ENCODE measurements at places on chromosomes 6 and 20.

DNA sequence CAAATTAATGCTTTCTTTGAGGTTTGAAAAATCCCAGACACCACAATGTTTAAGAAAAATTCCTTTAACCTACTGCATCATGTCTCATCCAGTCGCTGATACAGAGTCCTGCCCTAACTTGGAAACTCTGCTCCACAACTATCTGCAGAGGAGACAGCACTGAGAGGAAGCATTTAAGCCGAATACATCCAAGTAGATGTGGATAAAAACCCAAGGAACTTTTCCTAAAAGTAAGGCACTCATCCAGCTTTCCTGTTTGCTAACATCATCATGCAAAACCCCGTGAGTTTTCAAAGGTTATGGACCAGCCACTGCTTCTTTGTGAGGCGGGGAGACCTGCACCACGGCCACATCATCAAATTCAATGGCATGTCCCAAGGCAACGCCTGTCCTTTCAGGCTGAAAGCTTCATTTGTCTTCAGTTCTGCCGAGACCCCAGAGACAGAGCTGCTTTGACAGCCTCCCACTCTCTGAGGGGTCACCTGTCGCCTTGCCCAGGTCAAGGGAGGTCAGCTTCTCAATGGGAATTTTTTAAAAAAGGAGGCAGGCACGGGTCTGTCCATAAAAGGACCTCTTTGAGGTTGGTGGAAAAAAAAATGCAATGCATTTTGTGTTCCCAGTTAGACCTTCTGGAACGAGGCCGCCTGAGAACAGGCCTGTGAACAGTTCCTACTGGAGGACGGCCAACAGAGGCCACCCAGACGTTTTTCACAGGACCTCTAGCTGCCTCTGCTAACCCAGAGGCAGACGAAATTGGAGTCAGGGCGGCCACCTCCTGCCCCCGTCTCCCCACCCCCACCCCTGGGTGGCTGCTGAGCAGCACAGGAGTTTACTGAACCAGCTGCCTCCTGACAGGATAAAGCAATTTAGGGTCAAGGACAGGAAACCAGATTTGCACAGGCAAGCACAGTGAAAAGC, 142.5 kb upstream of the HDDC2 start:
- no peak for DNase-seq

DNA sequence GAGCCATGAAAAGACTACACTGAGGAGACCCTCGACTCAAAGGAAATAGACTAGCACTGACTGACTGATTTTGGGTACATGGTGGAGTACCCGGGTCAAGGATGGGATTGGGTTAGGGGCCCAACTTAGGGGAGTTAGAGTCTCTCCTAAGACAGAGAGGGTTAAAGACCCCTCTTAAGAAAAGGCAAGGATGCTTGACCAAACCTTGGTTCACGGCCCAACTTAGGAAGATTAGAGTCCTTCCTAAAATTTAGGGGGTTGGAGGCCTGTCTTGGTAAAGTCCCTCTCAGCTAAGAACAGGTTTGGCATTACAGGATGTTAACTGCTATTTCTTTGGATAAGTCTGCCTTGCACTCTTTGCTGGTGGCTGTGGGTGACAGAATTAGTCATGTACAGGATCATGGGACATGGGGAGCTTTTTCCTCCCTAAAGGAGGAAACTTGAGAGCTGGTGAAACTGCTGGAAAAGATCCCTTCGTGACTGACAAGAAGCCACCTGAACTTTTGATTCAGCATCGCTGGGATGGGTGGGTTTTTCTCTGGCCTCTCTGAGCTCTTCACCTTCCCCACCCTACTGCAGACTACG, 12.3 kb upstream of the SLC22A16 start:
- no peak for DNase-seq

DNA sequence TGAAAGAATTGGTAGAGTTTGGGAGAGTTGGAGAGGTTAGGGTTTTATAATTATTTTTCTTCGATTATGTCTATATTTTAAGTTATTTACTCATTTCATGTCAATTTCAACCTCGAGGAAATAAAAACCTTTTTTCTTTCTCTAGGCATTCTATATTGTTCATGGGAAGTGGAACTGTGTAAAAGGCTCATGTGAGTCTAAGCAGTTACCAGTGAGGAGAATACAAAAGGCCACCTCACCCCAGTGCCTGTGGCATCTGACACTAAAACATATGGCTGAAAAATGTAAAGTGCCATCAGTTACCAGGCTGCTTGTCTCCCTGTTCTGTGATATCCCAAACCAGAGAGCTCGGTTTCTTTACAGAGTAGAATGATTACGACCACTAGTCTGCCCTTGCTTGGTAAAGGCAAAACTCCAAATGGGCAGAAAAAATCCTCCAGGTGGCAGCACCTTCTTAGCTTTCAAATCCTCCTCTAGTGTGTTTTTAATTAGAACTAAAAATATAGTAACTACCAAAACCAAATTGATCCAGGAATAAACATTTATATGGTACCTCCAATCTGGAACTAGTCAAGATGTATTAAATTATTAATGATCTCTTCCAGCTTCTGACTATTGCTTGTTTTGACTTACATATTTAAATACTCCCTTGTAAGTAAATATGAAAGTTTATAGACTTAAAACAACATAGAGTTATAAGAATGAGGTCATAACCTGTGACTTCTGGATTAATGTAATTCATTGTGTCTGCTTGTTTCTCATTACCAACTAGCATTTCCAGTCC, 122.6 kb upstream of the MCHR2 start:
- no peak for DNase-seq

DNA sequence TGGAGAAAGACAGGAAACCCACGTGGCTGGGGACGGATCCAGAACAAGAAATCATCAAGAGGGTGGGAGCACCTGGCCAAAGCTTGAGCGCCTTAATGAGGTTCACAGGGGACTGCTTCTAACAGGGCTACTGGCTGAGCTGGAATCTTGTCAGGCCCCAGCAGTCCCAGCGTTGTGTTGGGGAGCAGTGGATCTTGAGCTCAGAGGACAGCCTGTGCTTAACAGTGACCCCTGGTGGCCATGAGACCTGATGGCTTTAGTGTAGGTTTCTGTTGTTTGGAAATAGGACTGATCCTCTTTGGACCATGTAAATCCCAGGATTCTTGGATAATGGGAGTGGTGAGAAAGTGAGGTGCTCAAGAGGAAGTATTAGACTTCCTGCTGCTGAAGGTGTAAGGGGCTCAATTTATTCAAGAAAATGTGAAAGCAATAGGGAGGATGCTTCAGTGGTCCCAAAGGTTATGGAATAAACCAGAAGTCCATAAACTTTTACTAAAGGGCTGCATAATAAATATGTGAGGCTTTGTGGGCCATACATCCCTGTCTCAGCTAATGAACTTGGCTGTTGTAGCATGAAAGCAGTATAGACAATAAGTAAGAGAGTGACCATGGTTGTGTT, 216.2 kb downstream of the NFATC2 start:
- no peak for DNase-seq

DNA sequence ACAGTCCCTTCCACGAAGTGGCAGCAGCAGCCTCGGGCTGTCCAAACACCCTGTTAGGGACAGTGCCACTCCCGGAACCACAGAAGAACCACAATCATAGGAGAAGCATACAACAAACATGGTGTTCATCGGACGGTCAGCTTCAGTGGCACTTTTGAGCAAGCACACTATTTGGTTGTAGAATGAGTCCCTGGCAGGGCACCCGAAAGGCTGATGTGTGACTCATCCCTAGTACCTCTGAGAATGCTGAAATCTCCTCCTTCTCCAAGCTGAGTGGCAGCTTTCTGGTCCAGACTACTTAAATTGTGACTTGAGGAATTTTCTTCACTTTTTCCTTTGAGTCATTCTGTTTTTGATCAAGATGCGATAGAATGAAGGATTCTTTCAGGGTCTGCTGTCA, 282.5 kb downstream of the ESR1 start:
- no peak for DNase-seq

DNA sequence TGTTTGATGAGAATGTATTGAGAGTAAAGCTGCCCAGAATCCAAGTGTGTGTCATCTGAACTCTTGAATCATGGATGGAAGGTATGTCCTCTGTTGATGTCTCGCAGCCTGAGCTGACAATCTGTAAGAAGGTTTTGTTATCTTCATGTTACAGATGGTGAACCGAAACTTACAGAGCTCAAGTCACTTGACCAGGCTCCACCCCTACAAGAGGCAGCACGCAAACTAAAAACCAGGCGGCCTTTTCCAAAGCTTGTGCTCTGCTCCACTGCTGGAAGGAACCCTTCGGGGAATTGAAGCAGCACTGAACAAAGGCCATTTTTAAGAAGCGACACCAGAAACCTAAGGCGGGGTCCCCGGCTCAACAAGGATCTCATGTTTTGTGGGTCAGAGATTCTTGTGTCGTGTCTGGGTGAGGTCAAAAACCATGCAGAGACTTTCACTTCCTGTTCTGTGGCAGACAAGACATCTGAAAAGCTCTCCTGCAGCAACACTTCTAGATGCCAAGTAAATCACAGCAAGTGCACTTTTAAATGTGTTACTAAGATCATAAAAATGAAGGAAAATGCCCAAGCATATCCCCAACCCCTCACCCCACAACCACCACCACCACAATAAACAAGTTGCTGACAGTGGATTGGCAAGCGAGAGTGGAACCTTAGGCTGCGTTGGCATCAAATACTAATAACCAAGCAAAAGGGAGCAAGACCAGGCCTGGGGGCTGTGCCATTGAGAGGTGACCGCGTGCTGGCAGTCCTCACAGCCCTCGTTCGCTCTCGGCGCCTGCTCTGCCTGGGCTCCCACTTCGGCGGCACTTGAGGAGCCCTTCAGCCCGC, 27.3 kb downstream of the NQO2 start:
- peak; percentile 21 for DNase-seq

- no peak for DNase-seq
These were observed 22.0 kb upstream of the DDR1 start for GRCh38 chr6:30862156-30862875.

DNA sequence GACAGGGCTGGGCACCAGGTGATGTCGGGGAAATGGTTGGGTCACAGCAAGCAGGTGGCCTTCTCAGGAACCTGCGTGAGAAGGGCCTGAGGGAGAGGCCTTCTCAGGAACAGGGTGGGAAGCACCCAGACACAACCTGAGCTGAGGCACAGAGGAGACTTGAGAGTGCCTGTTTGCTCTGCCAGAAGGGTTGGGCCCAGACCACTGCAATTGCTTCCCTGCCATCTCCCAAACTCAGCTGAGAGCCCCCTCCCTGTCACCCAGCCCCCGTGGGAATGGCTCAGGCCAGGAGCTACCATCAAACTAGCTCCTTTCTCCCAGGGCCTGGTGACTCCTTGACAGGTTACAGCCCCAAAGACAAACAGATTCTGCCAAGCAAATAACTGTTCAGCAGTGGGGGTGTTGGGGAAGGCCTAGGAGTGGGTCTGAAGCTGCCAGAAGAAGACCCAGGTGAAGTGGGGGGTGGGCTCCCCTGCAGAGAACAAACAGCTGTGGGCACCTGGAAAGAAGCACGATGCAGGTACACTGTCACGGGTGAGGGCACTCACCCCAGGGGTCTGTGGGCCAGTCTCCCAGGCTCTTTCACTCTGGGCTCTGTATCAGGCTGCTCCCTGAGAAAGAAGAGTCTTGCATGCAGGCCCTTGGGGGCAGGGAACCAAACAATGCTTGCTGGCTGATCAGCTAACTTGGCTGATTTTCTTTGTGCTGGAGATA, 30.4 kb upstream of the SPDEF start:
- no peak for DNase-seq

- no peak for DNase-seq
These were observed 81.5 kb downstream of the RTN4IP1 start for GRCh38 chr6:106547601-106548453.

DNA sequence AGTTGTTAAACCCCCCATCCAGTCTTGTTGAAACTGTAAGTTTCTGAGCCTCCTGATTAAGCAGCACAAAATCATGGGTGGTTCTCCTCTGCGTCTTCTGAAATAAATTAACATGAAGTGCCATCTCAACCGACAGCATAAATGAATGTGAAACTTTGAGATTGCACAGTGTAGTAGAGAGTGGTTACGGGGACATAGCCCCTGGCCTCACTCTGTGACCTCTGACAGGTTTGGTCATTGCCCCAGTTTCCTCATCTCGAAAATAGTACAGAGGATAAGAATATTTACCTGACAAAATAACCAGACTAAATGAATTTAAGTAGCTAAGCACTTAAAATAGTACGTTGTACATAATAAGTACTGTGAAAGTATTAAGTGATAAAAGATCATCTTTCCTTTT, 19.1 kb downstream of the NKX2-4 start:
- DNase-seq, result no peak

- DNase-seq, result no peak
These were observed 154.0 kb upstream of the MANEA start for GRCh38 chr6:95423331-95423730.

DNA sequence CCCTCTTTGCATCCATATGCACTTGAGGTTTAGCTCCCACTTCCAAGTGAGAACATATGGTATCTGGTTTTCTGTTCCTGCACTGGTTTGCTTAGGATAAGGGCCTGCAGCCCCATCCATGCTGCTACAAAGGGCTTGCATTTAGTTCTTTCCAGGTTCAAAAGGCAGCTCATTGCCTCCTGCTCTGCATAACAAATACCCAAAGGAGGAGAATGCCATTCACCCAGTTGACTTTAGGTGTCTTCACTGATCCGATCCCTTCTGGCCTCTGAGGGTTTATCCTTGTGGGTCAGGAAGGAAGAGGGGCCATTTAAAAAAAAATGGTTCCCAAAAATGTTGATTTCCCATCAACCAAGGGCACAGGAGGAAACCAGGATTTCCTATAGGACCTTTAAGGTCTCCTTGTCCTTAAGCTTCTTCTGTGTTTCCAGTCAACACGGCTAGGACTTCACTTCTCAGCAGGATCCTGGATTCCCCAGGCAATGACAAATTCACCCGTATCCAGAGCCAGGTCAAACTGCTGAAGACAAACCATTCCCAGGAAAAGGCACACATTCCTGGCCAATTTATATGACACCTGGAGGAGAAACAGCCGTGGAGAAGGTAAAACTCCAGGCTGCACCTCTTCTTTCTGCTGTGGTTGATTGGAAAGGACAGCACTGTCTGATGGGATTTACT, 447.7 kb upstream of the CDH4 start:
- DNase-seq, result no peak

GRCh38 chr20:47032933-47033578, 138.4 kb downstream of the EYA2 start:
- DNase-seq, result no peak

- DNase-seq, result no peak
These were observed 112.0 kb upstream of the CDYL start for GRCh38 chr6:4664117-4664626.

GRCh38 chr6:145836170-145836569, 21.6 kb upstream of the FBXO30 start:
- DNase-seq, result no peak
